ENCODE measurements at places on chromosomes 16 and 17. TPM values are rescaled to one million over a fixed set of nuclear protein-coding genes. Genes with fewer than 3 reads are reported as not detected.

NSMCE1 gene
- 76.9 TPM for polyA plus RNA-seq

TGFB1I1 gene
- polyA plus RNA-seq: 15.8 TPM

G6PC1 gene
- polyA plus RNA-seq: 0.11 TPM

ZSCAN10 gene
- not detected for polyA plus RNA-seq

SLC5A10 gene
- polyA plus RNA-seq: 0.13 TPM

CDRT4 gene
- polyA plus RNA-seq: 17.2 TPM

LGALS9B gene
- polyA plus RNA-seq: not detected

CARHSP1 gene
- 68.9 TPM for polyA plus RNA-seq

IL17C gene
- polyA plus RNA-seq: not detected

SLC12A3 gene
- 0.11 TPM for polyA plus RNA-seq

ACSM2A gene
- 0.71 TPM for polyA plus RNA-seq

HBA2 gene
- polyA plus RNA-seq: 1,794 TPM

TPSG1 gene
- 0.89 TPM for polyA plus RNA-seq

ATPAF2 gene
- 26.8 TPM for polyA plus RNA-seq

KRTAP2-1 gene
- polyA plus RNA-seq: not detected

CSH2 gene
- 0.47 TPM for polyA plus RNA-seq

CCDC40 gene
- polyA plus RNA-seq: 34.6 TPM

HAP1 gene
- polyA plus RNA-seq: 44.2 TPM

CACNG4 gene
- polyA plus RNA-seq: 161 TPM

FAM171A2 gene
- polyA plus RNA-seq: 110 TPM

TP53TG3B gene
- polyA plus RNA-seq: not detected

ZNF205 gene
- polyA plus RNA-seq: 26.4 TPM

ARL5C gene
- polyA plus RNA-seq: 0.71 TPM

All from spinal cord (tissue), 10 donors.